ENCODE measurements at places on chromosomes 16 and 17. TPM values are rescaled to one million over a fixed set of nuclear protein-coding genes. Genes with fewer than 3 reads are reported as not detected.

EPX gene
- not detected for total RNA-seq

SOX15 gene
- 10.9 TPM for total RNA-seq

NUPR1 gene
- total RNA-seq: 5.9 TPM

CLEC3A gene
- not detected for total RNA-seq

REXO5 gene
- 5.7 TPM for total RNA-seq

ABCA8 gene
- not detected for total RNA-seq

C16orf86 gene
- 11.6 TPM for total RNA-seq

OR2C1 gene
- not detected for total RNA-seq

SCGB1C2 gene
- 1.1 TPM for total RNA-seq

PIMREG gene
- 1.0 TPM for total RNA-seq

HOXB8 gene
- 13.8 TPM for total RNA-seq

TBC1D3G gene
- not detected for total RNA-seq

MARCHF10 gene
- not detected for total RNA-seq
